Effector memory CD4-positive, alpha-beta T cell (primary cell): ENCODE measurements at places on chromosomes 2 and 18.

GRCh38 chr2:104866122-104866864 is 12.4 kb downstream of the POU3F3 start:
- DNase-seq = no peak

- DNase-seq = no peak
Observed at GRCh38 chr2:157251932-157252331, 5.6 kb upstream of the GALNT5 start.

DNA sequence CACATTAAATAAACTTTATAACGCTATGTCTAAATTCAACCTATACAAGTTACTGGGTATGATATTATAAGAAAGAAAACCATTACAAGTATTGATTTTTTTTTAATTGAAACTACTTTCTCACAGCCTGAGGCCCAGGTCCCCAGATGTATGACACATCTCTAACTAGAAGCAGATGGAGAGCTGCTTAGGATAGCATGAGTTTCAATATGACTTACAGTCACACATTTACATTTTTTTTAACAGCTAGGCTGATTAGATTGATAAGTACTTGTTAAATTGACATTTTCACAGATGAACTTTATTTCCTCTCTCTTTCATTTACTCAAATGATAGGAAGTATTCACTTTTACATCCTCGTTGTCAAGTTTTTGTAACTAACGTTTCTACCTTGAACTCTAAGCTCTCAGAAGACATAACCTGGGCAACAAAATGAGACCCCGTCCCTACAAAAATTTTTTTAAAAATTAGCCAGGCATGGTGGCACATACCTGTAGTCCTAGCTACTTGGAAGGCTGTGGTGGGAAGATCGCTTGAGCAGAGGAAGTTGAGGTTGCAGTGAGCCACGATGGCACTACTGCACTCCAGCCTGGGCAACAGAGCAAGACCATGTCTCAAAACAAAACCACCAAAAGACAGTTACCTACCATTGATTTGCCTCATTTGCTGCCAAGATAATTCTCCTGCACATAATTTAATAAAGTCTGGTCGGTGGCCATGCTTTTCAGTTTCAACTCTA is 52.4 kb downstream of the STK39 start:
- no peak for DNase-seq

DNA sequence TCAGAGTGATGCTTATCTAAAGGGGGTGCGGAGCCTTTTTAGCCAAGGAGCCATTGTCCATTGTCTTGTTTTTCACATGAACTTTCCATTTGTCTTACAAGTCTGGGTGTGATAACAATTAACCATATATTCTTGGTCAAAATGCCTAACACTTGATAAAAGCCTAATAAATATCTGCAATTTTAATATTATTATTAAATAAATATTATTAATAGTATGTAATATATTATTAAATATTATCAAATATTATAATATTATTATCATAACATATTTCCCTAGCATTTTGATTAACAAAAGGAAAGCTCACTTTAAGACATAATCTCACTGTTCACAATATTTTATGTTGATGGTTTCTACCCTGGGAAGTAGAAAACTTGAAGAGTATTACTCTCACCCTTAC is 1143.6 kb upstream of the GYPC start:
- DNase-seq = no peak
